ENCODE measurements at places on chromosomes 13 and 19. TPM values are rescaled to one million over a fixed set of nuclear protein-coding genes. Genes with fewer than 3 reads are reported as not detected.

The SOX1 gene
- not detected for total RNA-seq

The IQCN gene
- total RNA-seq = not detected

The N4BP2L1 gene
- 2.7 TPM for total RNA-seq

The MCF2L gene
- total RNA-seq = under 0.01 TPM

The IL27RA gene
- total RNA-seq = 6.1 TPM

The ZNF534 gene
- total RNA-seq = 0.07 TPM

The ADAT3 gene
- total RNA-seq = 1.4 TPM

The RAD23A gene
- total RNA-seq = 106 TPM

The ACTL9 gene
- not detected for total RNA-seq

The PEX11G gene
- total RNA-seq = 3.1 TPM

The CBARP gene
- total RNA-seq = 2.4 TPM

The TDRD12 gene
- total RNA-seq = 1.00 TPM

The MRPL57 gene
- total RNA-seq = 29.7 TPM

The PSG3 gene
- not detected for total RNA-seq

The DMRTC2 gene
- total RNA-seq = not detected

The UNC13A gene
- total RNA-seq = 0.14 TPM

The CYP4F12 gene
- 2.3 TPM for total RNA-seq

The ICAM5 gene
- 6.4 TPM for total RNA-seq

The BEST2 gene
- total RNA-seq = not detected

The BRSK1 gene
- total RNA-seq = 0.34 TPM
